ENCODE measurements at places on chromosomes 2 and 18.
A peak's percentile ranks its signal among the peaks of the same experiment; 100 is the strongest.

DNA sequence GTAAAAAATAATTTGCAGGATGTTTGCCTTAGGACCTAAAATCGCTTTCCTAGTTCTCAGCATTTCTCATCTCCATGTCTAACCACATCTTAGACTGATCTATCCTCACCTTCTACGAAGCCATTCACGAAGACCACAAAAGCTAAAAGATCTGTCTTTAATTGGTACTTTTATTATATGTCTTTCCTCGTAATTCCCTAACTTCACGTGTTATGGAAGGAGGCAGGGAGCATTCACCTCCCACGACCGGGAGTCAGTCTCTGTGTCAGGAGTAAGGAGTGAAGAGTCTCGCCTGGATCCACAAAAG, 1.6 kb downstream of the DLGAP1 start:
- no peak for DNase-seq

- DNase-seq = no peak
Measured at GRCh38 chr2:6813573-6813972, 52.1 kb downstream of the CMPK2 start.

- DNase-seq = no peak
Measured at GRCh38 chr2:54579682-54580620, 123.8 kb downstream of the SPTBN1 start.

- no peak for DNase-seq
Measured at GRCh38 chr2:100747551-100747950, 72.4 kb upstream of the NPAS2 start.

GRCh38 chr2:161118722-161119121, 41.5 kb upstream of the TANK start:
- DNase-seq = no peak

- no peak for DNase-seq
Measured at GRCh38 chr2:23629772-23630480, 244.9 kb downstream of the KLHL29 start.

GRCh38 chr2:60483401-60483800, 70.1 kb downstream of the BCL11A start:
- no peak for DNase-seq

GRCh38 chr2:8297376-8298231, 384.3 kb upstream of the ID2 start:
- DNase-seq = no peak

GRCh38 chr2:216657980-216658379, 24.8 kb downstream of the IGFBP2 start:
- DNase-seq = no peak

DNA sequence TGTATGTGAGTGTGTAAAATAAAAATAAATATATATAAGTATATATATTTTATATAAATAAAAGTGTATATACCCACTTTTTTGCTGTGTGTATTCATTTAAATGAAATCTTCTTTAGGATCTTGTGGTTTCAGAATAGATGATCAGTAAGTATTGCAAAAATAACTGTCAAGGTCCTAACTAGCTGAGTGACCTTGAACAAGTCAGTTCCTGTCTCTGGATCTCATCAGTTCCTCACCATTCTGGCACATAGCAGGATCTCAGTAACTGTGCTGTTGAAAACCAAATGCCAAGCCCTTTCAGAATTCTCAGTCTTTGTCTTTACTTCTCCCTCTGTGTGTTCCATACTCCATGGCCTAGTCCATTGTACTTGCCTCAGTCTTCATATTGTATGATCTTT, 115.3 kb upstream of the CXCR4 start:
- DNase-seq = no peak

GRCh38 chr18:6718267-6718666, 11.2 kb upstream of the ARHGAP28 start:
- no peak for DNase-seq

- DNase-seq = no peak
Measured at GRCh38 chr2:726169-726568, 49.0 kb upstream of the TMEM18 start.

GRCh38 chr2:231545105-231545902, 15.1 kb upstream of the NMUR1 start:
- DNase-seq = no peak

- DNase-seq = no peak
Measured at GRCh38 chr2:42495611-42496010, 1.8 kb upstream of the KCNG3 start.

DNA sequence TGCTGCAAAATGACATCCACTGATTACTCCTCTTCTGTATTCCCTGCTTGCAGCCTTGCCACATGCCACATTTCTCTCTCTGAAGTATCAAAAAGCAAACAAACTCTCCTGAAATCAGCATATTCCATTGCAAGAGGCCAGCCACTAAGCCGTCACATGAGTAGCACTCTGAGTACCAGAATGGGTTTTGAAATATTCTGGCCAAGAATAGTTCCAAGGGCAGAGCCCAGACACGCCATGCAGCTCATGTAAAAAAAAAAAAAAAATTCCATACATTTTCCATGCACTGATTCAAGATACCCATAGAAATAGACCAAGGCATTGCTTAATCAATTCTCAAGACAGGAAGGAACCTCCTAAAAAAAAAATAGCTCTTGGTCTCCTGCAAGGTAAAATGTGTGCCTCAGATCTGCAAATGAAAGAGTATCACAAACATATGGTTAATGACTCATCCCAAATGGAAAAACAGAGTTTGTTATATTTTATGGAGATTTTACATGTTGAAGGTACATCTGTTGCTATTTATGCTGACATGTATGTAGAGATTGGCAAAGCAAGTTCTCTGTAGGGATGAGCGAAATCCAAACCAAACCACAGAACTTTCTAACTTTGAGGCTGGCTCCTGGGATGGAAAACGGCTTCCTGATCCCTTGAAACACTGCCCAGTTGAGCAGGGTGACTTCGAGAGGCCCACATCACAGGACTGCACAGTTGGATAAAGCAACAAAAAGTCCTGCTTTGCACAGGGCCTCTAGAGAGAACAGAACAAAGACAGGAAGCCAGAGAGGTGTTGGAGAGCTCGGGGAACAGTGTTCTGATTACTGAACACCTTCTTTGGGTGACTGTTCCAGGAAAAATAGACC, 346.2 kb downstream of the ZNF521 start:
- DNase-seq = no peak

DNA sequence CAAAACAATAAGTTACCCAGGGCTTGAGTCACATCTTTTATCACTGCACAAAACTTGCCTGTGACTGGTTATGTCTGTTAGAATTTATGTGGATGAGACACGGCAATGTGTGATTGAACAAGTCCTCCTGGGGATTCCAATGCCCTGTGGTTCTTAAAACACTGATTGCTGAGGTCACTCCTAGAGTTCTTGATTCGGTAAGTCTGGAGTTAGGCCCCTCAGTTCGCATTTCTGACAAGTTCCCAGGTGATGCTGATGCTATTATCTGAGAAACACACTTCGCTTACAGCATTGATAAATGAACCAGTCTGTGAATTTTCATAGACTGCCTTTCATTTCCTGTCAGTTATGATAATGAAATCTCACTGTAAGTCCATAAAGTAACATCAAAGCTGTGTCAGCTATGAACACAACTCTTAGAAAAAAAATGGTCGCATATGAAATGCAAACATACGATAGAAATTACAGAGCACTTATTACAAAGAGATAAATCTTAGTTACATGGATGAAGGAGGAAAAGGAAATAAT, 214.0 kb downstream of the DLGAP1 start:
- DNase-seq = no peak

GRCh38 chr2:82675186-82675585, 1783.9 kb downstream of the SUCLG1 start:
- DNase-seq = no peak

DNA sequence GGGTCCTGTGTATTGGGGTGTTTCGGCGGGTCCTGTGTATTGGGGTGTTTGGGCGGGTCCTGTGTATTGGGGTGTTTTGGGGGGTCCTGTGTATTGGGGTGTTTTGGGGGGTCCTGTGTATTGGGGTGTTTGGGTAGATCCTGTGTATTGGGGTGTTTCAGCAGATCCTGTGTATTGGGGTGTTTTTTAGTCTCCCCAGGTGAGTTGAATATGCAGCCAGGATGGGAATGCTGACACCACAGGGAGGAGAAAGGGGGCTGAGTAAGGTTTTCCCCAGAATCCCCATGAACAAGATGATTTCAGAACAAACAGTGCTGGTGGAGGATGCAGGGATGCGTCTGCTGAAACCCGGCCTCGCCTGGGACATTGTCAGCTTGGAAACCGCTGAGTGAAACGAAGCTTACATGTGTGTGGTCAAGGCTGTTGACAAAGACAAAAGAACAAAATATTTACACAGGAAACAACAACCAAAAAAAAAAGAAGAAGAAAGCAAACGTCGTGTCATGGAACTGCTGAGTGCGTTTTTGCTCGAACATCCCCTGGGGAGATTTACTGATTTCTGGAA, 88.5 kb upstream of the ODC1 start:
- no peak for DNase-seq

GRCh38 chr18:27447451-27447881, 262.4 kb upstream of the CHST9 start:
- DNase-seq = no peak

DNA sequence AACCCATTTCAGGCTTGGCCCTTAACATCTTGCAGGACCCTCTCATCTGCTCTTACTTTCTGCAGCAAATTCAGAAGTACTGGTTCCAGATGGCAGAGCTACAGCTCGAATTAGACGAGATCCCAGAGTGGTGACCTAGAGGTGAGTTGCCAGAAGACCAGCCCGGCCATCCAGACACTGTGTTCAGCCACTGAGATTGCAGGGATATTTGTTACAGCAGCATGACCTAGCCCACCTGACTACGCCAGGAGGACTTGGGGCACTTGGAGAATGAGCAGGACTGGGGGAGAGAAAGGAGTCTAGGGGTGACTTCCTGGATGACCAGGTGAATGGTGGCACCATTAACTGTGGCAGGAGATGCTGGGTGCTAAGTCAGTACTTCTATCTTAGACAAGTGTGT, 67.2 kb upstream of the ID2 start:
- DNase-seq = no peak

DNA sequence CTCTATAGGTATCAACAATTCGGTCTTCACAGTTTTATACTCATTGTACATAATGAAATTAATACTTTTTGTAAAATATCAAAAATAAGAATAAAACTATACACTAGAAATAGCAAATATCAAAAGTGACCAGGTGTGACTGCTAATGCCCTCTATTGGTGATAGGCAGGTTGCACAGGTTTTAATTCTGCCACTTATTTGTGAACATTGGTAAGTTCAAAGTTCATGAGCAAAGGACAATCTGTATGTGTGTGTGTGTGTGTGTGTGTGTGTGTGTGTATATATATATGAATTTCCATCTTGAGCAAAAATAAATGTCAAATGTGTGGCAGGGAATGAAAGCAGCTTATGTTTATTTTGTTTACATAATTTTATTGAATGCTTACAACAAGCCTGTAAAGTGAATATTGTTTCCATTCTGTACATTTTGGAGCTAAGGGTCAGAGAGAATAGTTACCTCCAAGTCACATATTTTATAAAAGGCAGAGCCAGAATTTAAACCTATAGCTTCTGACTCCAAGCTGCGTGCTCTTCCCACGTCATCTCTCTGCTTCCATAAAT, 537.4 kb downstream of the CPS1 start:
- no peak for DNase-seq

DNA sequence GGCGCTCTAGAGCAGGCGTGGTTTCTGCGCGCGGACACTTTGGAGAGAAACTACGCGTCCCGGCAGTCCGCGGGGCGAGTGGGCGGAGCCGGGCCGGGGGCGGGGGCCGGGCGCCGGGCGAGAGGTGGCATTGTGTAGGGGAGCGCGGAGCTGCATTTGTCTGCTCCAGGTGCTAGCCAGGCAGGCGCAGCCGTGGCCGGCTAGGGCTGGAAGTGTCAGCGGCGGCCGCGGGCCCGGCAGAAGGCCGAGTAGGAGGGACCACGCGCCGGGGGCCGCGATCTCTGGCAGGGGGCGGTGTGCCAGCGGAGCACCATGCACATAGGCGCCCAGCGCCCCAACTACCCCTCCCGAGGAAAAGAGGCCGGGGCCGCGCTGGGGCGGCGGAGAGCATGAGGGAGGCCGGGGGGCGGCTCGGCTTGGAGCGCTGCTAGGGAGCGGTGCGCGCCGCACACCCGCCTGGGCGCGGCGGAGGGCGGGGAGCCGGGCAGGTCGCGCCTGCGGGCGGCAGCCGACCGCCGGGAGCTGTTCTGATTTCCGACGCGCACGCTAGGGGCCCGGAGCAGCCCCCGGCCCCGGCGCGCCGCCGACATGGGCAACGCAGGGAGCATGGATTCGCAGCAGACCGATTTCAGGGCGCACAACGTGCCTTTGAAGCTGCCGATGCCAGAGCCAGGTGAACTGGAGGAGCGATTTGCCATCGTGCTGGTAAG, at the start of gene FMNL2:
TSS of gene FMNL2 (plus strand) at position 159 of the 710 bp plus-strand sequence.
- peak; percentile 85 for DNase-seq

DNA sequence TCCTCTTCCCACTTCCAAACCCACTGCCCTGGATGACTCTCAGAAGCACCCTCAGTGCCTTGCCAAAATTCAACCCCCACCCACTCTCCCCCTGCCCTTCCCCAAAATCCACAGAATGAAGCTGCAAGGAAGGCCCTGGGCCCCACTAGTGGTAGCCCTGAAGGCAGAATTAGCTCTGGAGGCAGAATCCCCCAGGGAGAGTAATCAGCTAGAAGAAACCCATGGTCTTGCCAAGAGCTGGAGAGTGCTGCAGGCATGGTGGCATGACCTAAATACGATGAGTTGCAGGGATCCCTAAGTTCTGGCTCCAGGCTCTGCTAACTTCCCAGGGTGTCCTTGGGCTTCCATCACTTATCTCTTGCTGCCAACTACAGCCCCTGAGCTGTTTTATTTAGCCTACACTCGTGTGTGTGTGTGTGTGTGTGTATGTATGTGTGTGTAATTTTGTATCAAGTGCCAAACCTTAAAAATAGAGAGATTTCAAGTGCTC, 7.9 kb downstream of the GAD1 start:
- DNase-seq = no peak

- no peak for DNase-seq
Measured at GRCh38 chr2:118805064-118805690, 42.3 kb downstream of the EN1 start.

GRCh38 chr2:46780801-46781445, 134.7 kb downstream of the MCFD2 start:
- peak; percentile 48 for DNase-seq

GRCh38 chr2:227890495-227891079, 19.2 kb downstream of the DAW1 start:
- peak; percentile 21 for DNase-seq

GRCh38 chr18:13450289-13451212, 232.0 kb downstream of the LDLRAD4 start:
- DNase-seq = no peak

GRCh38 chr18:51603551-51603950, 406.1 kb upstream of the MEX3C start:
- DNase-seq = no peak

DNA sequence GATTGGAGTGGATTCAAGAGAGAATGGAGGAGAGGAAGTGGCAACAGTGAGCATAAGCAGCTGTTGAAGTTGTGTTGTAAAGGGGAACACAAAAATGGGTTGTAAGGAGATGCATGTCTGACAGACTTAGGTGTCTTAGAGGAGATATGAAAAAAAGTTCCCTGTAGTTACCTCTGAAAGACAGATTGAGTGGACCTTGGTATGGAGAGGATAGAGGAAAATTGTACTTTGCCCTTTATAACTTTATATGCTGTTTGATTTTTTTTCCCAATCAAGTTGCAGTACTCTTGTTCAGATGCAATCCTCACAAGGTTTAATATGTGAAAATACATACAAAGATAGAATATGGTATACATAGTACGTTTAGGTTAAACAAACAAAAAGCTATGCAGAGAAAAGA, 73.6 kb downstream of the LYPD6B start:
- no peak for DNase-seq
